Astrocyte of the spinal cord (primary cell): ENCODE measurements at places on chromosomes 11 and 22.

DNA sequence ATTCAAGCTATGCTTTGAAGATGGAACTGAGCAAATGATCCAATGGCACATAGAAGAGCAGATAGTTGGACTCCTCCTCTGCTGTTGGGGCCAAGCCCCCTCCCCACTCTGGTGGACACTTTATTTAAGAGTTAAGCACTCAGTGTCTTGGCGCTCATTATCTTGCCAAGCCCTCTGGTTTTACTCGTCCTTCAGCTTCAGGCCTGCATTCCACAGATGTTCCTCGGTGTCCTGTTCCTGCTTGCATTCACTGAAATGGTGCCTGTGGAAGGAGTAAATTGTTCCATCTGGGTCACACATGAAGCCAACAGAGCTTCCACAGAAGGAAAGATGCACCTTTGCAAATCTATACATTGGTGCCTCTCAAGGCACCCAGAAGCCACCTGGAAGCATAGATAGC lies 26.1 kb downstream of the MAML2 start:
- DNase-seq, result no peak

- DNase-seq, result peak; percentile 61
Observed at GRCh38 chr11:58576887-58577471, 1.3 kb upstream of the LPXN start.

DNA sequence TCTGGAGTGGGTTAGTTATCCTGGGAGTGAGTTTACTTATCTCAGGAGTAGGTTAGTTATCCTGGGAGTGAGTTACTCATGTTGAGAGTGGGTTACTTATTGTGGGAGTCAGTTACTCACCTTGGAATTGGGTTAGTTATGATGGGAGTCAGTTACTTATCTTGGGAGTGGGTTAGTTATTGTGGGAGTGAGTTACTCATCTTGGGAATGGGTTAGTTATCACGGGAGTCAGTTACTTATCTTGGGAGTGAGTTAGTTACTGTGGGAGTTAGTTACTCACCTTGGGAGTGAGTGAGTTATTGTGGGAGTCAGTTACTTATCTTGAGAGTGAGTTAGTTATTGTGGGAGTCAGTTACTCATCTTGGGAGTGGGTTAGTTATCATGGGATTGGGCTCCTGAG lies 49.6 kb upstream of the B3GAT1 start:
- no peak for DNase-seq

- no peak for DNase-seq
Observed at GRCh38 chr22:28013611-28014010, 94.6 kb upstream of the PITPNB start.

DNA sequence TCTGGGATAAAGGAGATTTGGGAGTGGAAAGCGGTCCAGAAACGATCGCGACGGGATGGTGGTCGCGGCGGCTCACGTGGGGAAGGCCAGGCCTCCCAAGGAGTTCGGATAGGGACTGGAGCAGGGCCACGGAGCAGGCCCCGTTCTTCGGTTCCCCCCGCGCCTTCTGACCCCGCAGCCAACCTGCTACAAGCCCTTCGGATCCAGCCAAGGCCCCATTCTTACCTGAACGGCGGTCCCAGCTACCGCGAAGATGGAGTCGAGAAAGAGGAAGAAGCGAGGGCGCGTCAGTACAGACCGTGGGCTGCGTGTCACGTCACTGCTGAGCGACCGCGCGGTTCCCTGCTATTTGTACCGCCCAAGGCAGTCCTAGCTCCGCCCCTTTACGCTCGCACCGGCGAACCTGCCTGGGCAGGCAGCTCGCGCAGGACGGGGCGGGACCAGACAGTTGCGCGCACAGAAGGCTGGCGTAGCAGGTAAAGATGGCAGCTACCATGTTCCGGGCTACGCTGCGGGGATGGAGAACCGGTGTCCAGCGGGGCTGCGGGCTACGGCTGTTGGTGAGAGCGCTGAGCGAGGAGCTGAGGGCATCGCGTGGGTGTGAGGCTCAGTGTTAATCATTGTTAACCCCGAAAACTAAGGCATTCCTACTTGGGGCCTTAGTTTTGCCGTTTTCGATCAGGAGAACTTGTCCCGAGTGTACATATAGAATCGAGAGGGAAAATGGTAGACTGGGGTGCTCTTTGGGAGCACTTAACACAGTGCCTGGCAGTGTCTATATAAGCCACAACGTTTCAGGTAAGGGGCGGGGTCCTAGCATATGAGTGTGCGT lies at the start of the genes FAU and MRPL49:
TSS of gene FAU (minus strand) at position 270 of the 832 bp plus-strand sequence. CDS start 321 bp downstream, outside the sequence.
TSS of gene MRPL49 (plus strand) at position 457 of the 832 bp plus-strand sequence. CDS start at position 483, 26 bp downstream.
- DNase-seq, result peak; percentile 97

DNA sequence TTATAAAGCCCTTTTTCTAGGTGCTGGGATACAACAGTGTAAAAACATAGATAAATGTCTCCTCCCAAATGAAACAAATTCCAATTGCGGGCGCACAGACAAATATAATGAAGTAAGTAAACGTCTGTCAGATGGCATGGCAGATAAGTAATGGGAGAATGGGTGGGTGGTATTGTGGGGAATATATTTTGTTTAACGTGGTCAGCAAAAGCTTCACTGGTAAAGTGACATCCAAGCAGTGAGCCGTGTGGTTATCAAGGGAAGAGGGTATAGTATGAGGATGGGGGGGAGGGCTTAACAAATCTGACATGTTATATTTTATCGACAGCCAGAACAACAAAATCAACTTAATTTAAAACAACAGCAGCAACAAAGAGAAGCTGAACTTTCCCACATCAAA lies 1.2 kb downstream of the SVIP start:
- DNase-seq, result no peak

- DNase-seq, result no peak
Observed at GRCh38 chr11:7591987-7592386, 78.2 kb downstream of the PPFIBP2 start.

DNA sequence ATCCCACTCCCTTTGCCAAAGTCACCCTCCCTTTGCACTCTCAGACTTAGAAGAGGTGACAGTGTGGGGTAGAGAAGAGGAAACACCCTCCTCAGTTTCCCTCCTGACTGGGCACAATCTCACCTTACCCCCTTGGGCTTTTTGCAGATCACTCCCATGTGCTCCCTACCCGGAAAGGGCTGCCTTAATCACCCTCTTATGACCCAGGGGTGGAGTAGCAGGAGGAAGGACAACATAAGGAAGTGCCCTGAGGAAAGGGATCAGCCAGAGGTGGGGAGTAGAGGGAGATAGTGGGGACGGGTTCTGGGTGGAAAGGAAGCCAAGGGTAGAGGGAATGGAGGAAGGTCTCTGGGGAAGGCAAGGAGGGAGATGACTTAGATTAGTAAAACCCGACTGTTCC lies 52.0 kb downstream of the NRXN2 start:
- DNase-seq, result no peak

DNA sequence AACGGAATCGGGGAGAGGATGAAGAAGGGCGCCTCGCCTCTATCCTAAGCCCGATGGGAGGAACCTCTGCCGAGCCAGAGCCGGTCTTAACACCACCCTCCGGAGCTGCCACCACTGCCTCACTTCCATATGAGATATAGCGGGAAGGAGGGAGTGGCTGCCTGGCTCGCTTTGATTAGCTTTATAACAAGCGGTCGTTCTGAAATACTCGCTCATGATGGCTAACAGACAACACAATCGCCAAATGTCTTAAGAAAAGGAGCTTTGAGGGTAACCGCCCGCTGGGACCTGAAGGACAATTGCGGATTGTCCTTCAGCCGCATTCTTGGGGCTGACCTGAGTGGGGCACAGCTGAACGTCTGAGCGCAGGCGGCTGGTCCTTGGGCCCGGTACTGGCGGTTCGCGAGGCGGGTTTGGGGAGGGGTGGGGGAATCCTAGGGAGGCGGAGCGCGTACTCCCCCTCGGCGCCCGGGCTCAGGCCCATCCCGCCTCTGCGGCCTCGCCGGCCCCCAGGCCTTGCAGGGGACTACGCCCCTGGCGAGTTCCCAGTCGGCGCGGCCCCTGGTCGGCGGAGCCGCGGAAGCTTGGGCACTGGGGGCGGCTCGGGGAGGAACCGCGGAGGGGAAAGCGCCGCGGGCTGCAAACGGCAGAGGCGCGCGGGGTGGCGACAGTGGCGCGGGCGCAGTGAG lies at the start of gene PLAAT5:
TSS of gene PLAAT5 (minus strand) at position 617 of the 689 bp plus-strand sequence. CDS start at position 484, 133 bp downstream.
- DNase-seq, result no peak

DNA sequence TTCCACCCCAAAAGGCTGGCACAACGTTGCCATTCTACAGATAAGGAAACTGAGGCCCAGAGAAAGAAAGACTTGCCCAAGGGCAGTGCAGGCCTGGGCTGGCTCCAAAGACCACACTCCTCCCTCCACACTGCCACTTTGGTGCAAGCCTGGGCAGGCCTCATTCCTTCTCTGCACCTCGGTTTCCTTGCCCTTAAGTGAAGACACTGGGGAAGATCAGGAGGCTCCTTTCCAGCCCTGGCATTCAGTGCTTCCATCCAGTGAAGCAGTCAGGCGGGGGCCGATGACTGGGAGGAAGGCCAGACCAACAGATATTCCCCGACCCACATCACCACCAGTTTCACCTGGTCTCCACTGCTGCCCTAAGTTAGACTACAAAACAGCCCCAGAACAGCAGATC lies 18.3 kb upstream of the TCF20 start:
- DNase-seq, result no peak

GRCh38 chr22:48596111-48596850 lies 1231.4 kb downstream of the BRD1 start:
- DNase-seq, result no peak

DNA sequence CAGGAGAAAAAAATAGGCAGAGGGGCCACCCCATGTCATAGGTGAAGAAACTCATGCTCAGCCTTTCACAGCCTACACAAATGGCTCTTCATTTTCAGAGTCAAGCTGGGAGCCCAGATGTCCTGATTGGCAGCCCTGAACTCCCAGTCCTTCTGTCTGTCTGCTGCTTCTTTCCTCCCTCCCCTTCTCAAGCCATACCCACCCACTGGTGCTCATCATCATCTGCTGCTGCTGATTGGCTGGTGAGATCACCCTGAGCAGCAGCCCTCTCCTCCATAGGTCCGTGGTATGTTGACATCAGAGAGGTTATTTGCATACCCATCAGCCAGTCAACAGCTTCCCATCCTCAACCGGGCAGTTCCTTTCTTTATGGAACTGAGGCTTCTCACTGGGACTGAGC lies 46.1 kb upstream of the PRDM11 start:
- no peak for DNase-seq

DNA sequence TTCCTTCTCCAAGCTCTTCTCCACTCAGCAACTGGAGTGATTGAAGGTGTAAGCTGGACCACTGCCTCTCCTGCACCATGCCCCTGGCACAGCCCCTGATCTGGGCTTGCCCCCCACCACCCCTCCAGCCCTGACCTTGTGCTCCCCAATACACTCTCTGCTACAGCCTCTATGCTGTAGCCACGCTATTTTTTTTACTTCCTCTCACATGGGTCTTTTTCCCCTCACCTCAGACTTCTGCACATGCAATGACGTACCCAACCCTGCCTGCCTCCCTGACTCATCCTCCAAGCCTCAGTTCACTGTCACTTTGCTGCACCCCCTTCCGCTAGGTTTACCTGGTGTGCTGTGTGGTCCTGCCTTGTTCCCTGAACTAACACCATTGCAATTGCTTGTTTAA lies 9.0 kb downstream of the CSNK2A3 start:
- DNase-seq, result no peak

GRCh38 chr11:86138958-86139357 lies 70.1 kb upstream of the PICALM start:
- no peak for DNase-seq

GRCh38 chr11:129973809-129974208 lies 28.8 kb downstream of the PRDM10 start:
- DNase-seq, result no peak

DNA sequence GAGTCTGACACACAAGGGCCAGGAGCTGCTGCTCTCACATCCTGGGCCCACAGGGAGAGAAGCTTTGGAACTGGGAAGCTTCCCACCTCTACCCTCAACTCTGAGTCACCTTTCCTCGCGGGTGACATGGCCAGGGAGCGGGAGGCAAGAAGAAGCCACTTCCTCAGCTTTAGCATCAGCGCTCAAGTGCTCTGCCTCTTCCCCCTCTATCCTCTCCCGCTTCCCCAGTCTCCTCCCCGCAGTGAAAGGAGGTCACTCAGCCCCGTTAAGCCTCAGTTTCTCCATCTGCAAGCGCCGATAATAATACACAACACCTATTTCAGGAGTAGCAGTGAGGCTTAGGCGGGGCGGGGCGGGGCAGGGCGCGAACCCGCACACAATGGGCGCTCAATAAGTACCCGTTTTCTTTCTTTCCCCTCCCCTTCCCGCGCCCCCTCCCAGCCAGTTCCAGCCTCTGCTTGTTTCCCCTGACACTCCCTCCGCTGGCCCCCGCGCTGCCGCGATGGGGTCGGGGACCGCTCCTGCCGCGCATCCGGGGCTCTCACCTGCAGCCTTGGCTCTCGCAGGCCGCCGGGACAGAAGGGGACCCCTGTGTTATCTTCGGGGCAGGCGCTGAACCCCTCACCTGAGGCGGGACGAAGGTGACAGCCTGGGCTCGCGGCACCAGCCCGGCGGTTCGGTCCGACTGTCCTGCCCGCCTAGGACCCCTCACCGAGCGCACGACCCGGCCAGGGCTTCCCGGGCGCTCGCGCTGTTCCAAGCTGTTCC lies 892 bp downstream of the GDPD5 start:
- DNase-seq, result no peak

DNA sequence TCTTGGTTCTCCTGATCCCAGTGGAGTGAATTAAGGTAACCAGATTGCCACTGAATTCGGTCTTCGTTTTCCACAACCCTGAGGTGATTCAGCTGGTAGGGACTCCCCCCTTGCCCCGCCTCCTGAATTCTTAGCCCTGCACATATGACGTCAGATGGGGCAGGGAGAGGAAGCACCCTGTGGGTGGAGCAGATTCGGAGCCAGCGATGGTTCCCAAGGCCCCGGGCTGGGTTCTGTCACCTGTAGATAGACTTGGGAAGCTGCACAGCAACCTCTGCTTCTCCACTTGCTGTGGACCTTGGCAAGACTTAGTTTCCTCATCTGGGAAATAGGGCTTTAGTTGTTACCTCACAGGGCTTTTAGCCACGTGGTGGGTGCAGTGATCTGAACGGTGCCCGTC lies 67.8 kb downstream of the CTTN start:
- DNase-seq, result no peak

- peak; percentile 61 for DNase-seq
Observed at GRCh38 chr22:31734512-31734911, 15.4 kb downstream of the PRR14L start.

- DNase-seq, result peak; percentile 2
Observed at GRCh38 chr11:62217191-62217748, 8.8 kb downstream of the SCGB2A1 start.

DNA sequence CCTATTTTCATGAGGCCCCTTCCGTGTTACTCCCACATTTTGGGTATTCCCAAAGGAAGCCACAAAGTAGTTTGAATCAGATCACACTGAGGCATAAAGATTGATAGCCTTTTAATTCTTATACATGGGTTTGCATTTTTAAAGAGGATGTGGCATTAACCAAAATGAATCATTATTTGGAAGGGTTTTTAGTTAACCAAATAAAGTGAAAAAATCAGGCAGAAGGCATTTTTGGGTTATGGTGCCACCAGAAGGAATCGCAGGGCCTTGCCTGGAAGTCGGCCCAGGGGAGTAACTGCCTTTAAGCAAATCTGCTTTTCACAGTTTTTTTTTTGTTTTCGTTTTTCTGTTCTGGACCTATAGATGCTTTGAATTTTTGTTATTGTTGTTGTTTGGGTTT lies 55.4 kb downstream of the HSD17B12 start:
- peak; percentile 64 for DNase-seq

GRCh38 chr11:35525501-35526175 lies at the start of gene PAMR1:
Gene PAMR1, minus strand, starts transcription at chr11:35525616. Its CDS starts 31 bp downstream, at chr11:35525585.
- peak; percentile 82 for DNase-seq

- peak; percentile 19 for DNase-seq
Observed at GRCh38 chr11:45412051-45412471, 125.9 kb upstream of the SYT13 start.
